ENCODE measurements at places on chromosomes 7 and 10.

- no peak for DNase-seq
These were observed 49.4 kb downstream of the HTRA1 start for GRCh38 chr10:122510736-122511135.

DNA sequence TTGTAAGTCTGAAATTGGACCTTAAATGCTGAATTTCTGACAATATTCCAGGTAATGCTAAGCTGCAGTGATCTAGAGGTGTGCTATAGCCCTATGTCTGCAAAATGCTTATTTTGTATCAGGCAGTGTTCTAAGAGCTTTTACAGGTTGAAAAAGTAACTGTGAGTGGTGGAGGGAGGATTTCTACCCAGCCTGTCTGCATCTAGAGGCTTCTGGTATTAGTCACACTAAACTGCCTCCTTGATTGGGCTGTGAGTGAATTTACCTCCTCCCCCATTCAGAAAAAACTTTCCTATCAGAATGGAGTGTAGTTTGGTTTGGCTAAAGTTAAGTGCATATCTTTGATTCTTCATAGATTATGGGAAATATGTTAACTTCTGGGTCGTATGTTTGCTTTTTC lies 56.8 kb downstream of the BBS9 start:
- DNase-seq = no peak

GRCh38 chr10:72274213-72274729 lies 547 bp downstream of the DDIT4 start:
- no peak for DNase-seq

GRCh38 chr7:157480371-157481050 lies 143.7 kb downstream of the DNAJB6 start:
- DNase-seq = no peak

DNA sequence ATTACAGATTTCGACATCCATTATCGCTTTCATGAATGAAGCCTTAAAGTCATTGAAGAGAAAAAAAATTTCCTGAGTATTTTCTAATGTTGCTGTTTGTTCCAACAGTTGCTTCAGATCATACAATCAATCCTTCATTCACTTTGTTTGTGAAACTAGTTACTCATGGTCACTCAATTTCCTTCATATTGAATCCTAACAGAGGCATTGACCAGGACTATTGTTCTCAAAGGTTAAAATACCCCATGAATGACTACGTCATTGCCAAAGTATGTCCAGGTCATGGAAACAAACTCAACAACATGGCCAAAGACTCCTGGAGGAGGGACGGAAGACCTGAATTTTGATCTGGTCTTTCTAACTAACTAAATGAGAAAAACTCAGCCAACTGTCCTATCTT lies 54.0 kb upstream of the ABCB5 start:
- no peak for DNase-seq

- no peak for DNase-seq
These were observed 170.5 kb upstream of the NPY start for GRCh38 chr7:24113506-24113905.

- DNase-seq = no peak
These were observed 1.1 kb downstream of the TSC22D4 start for GRCh38 chr7:100477871-100478267.

GRCh38 chr10:86681722-86682386 lies 13.5 kb downstream of the LDB3 start:
- DNase-seq = no peak

- no peak for DNase-seq
These were observed 152.0 kb upstream of the ZNF92 start for GRCh38 chr7:65221683-65222082.

- no peak for DNase-seq
These were observed 22.9 kb downstream of the PARP12 start for GRCh38 chr7:140039896-140040295.

GRCh38 chr7:29562307-29562706 lies 1.3 kb upstream of the PRR15 start:
- DNase-seq = no peak

DNA sequence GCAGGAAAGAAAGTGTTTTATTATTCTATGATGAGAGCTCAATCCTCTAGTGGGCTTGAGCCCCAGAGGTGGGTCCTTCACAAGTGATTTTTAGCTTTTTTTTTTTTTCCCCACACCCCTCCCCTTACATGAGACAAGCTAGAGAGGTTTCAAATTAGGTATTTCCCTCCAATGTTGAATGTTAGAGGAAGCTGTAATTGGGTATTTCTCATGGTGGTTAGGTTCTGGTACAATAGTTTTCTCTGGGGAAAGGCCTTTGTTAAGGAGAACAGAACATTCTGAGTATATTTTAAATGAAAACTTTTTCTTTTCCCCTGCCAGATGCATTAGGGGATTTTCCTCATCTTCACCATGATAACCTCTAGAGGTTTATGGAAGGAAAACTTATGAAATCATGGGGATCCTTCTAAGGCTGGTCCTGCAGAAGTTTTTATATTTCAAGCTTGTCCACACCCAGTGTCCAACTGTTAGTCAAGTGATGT lies 1039.7 kb downstream of the NRG3 start:
- DNase-seq = no peak

DNA sequence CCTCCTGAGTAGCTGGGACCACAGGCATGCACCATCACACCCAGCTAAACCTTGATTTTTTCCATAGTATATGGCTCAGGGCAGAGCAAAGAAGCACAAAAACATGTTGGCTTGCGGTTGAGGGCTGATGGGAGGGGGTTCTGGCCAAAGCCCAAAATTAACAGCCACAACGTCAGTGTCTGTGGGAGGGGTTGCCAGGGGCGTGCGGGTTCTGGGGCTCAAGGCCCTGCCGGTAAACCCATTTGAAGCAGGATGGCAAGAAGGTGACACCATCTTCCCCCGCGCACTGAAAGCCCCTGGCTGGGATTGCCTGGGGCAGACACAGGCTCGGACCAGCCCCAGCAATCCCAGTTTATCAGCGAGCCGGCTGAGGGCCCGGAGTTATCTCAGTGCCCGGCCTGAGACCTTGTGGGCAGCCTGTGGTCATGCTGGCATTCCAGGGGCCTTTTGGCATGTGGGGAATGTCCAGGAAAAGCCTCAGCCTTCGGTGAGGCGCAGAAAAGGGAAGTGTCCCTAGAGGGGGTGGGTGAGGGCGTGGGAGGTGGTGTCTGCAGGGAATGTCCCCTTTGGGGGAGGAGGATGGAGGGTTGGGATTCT lies 167.7 kb upstream of the TNRC18 start:
- DNase-seq = no peak

- no peak for DNase-seq
These were observed 145.0 kb upstream of the CHST15 start for GRCh38 chr10:124238367-124238766.

GRCh38 chr7:1512781-1513656 lies 8.8 kb upstream of the INTS1 start:
- no peak for DNase-seq

DNA sequence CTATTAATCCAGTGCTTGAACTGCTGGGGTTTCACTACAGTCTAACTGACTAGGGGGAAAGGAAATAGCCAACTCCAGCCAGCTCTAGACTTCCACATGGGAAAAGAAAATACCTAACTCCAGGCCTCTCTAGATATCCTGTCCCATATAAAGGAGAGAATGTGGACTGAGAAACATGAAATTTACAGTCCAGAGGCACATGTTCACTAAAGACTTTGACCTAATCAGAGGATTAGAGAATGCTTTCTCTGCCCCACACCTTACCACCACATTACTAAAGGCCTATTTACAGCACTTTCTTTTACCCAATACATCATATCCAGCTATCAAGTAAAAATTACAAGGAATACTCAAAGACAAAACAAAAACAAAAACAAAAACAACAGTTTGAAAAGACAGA lies 164.2 kb downstream of the PCLO start:
- no peak for DNase-seq

GRCh38 chr7:139654276-139655181 lies 123.3 kb downstream of the HIPK2 start:
- DNase-seq = no peak

- no peak for DNase-seq
These were observed 27.3 kb downstream of the ANTXRL start for GRCh38 chr10:46314071-46314470.

- DNase-seq = no peak
These were observed 115.9 kb downstream of the TCERG1L start for GRCh38 chr10:131195558-131196159.

GRCh38 chr10:71262817-71263216 lies 50.4 kb downstream of the UNC5B start:
- no peak for DNase-seq

DNA sequence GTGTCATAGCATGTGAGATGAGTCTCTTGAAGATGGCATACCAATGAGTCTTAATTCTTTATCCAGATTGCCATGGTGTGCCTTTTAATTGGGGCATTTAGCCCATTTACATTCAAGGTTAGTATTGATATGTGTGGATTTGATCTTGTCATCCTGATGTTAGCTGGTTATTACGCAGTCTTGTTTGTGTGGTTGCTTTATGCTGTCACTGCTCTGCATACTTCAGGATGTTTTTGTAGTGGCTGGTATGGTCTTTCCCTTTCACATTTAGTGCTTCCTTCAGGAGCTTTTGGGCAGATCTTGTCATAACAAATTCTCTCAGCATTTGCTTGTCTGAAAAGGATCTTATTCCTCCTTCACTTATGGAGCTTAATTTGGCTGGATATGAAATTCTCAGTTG lies 16.5 kb downstream of the FAM25A start:
- DNase-seq = no peak

DNA sequence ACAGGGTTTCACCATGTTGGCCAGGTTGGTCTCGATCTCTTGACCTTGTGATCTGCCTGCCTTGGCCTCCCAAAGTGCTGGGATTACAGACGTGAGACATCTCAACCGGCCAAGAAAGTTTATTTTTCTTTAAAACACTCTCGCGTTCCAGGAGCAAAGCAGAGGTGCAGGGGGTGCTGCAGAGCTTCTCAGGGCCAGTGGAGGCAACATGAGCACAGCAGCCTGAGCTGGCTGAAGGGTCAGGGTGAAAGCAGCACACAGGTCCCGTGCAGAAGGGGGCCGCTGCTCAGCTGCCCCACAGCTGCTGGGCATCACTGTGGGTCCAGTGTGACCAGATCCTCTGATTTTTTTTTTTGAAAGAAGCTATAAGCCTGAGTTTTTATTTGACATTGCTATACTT lies 46.1 kb downstream of the EPHB4 start:
- DNase-seq = no peak

GRCh38 chr10:65110009-65110408 lies 1588.8 kb downstream of the REEP3 start:
- DNase-seq = no peak

GRCh38 chr7:30596721-30597120 lies 2.0 kb downstream of the GARS1 start:
- DNase-seq = no peak

- no peak for DNase-seq
These were observed 152.2 kb downstream of the NXPH1 start for GRCh38 chr7:8585591-8585990.

DNA sequence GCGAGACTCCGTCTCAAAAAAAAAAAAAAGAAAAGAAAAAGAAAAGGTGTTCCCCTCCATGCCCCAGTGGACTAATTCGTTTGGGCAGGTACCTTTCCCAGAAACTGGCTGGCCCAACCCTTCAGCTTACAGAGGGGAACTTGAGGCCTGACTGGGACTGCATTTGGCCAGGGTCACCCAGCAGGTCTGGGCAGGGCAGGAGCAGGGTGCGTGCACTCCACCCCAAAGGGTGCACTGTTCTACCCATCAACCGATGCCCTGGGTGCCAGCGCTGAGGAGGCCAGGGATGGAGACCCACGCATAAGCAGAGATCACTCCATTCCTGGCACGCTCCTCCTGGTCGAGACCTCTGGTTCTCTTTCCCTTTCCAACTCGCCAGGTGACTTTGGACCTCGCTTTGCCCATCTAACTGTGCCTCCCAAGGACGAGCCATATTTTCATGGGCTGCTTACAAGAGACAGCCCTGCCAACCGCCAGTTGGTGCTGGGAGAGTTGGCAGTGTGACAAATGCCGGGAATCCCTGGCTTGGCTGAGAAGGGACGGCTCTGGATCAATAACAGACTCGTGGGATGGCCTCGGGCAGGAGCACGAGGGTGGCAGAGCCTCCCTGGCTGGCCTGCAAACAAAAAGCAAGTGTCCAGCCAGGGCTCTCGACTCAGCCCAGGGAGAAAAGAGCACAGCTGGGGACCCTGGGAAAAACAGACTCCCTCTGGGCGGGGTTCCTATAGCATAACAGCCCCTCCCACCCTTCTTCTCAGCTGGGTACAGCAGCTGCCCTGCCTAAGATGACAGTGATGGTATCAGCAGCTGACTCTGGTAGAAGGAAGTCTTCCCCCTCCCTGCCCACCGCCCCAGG lies 7.9 kb downstream of the HSPB1 start:
- DNase-seq = peak; percentile 95

GRCh38 chr10:32971536-32972091 lies 13.6 kb upstream of the ITGB1 start:
- peak; percentile 49 for DNase-seq

DNA sequence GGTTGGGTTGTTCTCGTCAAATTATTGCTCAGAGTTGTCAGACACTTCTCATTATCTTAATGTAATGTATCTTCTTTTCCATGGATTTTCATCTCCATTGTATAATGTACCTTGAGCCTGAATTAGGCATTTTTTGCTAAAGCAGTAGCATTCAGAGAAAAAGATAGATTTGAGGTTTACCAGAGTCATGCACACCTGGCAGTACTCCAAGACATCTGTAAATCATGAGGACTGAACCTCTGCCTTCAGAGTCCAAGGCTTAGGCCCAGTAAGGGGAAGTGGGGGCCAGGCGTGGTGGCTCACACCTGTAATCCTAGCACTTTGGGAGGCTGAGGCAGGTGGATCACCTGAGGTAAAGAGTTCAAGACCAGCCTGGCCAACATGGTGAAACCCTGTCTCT lies 624.3 kb upstream of the MBL2 start:
- no peak for DNase-seq

DNA sequence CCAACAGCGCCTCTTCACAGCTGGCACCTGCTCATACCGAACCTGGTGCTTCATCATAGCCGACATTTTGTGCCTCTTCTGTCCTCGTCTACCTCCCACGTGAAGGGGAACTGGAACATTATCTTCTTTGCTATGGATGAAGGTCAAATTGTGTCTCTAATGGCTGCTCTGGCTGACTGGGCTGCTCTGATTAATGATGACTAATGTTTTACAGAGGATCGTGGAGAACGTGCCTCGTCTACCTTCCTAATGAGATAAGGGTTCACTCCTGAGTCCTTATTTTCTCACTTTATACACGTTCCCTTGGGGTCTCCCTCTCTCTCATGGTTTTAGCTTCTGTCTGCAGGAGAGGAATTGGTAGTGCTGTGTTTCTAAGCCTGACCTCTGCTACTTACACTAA lies 420.3 kb downstream of the PHTF2 start:
- no peak for DNase-seq

GRCh38 chr10:119210633-119211032 lies 3.3 kb downstream of the GRK5 start:
- no peak for DNase-seq
